ENCODE measurements at places on chromosomes 4 and X.
A peak's percentile ranks its signal among the peaks of the same experiment; 100 is the strongest.

DNA sequence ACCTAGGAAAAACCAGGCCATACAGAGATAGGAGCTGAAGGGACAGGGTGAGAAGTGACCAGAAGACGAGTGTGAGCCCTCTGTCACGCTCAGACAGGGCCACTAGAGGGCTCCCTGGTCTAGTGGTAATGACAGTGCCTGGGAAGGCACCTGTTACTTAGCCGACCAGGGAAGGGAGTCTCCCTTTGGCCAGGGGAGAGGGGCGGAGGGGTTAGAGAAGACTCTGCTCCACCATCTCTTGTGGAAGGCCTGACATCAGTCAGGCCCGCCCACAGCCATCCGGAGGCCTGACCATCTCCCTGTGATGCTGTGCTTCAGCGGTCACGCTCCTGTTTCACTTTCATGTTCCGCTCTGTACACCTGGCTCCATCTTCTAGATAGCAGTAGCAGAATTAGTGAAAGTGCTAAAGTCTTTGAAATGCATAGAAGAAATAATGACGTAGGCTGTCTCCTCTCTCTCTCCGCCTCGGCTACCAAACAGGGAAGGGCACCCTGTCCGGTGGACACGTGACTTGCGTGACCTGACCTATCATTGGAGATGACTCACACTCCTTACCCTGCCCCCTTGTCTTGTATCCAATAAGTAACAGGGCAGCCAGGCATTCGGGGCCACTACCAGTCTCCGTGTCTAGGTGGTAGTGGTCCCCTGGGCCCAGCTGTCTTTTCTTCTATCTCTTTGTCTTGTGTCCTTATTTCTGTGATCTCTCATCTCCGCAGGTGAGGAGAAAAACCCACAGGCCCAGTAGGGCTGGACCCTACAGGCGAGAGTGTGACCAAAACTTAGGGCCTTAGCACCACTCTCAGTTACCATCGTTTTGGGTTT lies 26.7 kb downstream of the HTT-AS start:
- peak; percentile 35 for DNase-seq

GRCh38 chr4:88075336-88075735 lies 67.9 kb downstream of the PKD2 start:
- DNase-seq, result no peak

DNA sequence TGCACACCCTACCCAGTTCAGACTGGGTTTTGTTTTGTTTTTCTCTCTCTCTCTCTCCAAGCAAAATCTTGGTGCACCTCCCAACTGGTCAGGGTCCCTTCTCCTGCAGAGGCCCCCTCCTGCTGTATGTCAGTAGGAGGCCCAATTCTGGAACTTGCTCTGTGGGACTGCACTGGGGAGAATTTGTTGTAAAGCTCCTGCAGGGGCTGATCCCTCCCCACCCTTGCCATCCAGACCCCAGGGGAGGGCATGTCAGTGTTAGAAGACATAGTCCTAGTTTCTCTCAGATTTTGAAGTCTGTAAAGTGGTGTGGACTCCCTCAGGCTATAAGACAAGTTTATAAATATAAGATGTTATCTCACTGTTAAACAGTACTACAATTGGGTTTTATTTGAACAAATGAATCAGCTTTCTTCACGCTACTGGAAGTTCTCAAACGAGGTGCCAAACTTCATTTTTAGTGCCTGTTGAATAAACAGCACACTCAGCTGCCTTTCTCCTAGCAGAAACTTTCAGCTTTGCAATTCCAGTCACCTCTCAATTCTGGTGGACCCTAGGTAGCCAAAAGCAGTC lies 88.6 kb upstream of the FRMPD3 start:
- DNase-seq, result no peak

- no peak for DNase-seq
These were observed 117.1 kb upstream of the EGFL6 start for GRCh38 chrX:13452283-13452682.

DNA sequence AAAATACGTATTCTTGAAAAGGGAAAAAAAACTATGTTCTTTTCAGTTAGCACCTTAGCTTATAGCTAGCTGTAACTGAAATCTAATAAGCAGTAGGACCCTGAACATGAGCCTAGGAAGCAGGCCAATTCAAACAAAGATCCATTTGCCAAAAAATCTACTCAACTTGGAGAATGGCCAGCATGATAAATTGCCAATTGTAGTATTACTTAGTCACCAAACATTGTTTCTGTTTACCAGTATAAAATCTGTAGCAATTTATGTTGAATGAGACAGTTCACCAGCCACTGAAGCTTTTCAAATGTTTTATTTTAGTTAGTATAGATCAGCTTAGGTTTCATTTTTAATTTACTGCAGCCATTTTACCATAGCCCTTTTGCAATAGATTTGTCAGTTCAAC lies 323.6 kb upstream of the DIPK2B start:
- DNase-seq, result no peak

DNA sequence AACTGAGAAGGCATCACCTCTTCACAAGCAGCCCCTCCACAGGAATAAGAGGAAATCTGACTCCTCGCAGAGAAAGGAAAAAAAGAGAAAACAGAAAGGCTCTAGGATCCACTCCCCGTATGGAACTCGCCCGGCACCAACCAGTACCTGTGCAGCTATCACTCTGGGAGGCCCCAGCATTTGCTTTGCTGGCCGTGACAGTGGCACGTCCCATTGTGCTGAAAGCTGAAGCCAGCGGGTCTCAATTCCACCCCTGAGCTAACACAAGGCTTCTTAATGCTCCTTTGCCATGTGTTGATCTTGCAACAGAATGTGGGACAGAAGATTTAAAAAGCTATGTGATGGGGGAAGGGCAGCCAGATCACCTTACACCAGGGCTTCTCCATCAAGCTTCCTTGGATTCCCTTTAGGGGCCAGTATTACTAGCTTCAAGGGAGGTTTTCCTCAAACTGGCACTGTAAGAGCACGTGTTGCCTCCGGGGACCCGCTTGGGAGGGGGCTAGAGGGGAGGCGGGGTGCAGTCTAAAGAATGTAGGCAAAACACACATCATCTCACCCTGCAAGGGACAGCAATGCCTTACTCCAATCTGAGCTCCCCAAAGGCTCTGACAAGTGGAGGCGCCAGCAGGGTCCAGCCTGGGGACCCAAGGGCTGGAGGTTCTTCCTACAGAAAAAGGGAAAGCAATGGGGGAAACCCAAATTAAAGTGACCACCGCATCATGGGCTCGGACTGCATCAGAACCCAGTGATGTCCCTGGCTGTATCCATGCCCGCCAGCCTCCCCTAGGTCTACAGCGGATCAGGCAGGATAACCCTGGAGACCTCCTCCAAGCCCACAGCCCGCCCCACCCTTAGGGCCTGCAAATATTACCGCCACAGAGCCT lies 1.2 kb downstream of the USP46 start:
- DNase-seq, result no peak

DNA sequence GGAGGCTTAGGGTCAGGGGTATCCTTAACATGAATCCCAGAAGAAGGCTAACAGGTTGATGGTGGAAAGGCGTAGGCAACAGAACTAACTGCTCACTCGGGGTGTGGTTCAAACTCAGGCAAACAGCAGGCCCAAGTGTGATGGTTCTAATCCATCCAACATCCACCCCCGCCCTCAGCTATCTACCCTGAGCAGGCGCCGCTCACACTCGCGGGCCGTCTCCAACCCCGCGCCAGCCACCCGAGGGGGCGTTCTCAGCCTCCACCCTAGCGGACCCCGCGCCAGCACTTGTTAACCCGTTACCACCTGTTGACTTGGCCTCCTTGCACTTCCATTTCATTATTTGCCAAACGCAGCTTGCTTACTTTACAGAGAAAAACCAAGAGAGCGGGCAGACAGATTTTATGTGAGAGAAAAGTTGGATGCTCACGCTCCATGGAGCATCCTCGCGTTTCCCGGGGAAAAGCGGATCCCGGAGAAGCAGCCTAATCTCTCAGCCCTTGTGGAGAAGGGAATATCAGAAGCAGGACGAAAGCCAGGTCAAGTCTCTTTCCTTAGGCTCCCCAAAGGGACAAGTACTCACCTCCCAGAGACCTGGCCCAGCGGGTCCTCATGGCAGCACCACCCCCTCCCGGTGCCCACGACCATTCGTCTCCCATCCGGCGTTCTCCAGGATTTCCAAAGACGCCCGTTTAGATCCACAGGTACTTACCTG lies 773 bp downstream of the SNCA start:
- no peak for DNase-seq

DNA sequence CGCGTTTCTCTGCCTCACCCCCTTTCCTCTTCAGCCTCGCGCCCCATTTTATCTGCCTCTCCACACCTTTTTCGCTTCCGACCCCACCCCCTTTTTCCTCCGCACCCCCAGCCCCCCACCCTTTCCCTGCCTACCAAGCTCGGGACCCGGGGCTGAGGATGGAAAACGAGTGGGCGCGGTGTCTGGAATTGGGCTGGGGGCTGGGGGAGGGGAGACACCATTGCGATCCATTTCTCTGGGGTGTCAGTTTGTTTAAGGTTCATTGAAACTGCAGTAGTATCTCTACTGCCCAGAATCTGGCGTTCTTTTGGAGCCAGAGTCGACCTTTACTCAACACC lies 707 bp downstream of the SLC9A6 start:
- DNase-seq, result no peak

GRCh38 chr4:137608085-137608484 lies 75.8 kb upstream of the PCDH18 start:
- no peak for DNase-seq

GRCh38 chr4:174503079-174503715 lies 19.1 kb downstream of the HPGD start:
- no peak for DNase-seq

DNA sequence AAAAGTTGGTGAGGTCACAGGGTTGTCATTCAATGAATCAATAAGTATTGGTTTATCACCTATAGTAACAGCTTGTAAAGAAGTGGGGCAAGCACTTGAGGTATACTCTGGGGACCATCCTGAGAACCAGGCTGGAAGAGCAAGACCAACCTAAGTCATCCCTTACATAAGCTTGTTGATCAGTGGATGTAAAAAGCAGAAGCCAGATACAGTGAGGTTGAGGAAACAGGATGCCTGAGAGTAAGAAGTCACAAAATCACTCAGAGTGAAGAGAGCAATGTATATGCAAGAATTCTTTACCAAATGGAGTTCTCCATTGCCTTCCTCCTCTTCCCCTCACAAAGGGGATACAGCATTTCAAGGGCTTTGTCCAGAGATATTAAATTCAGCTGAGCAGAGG lies 76.3 kb upstream of the PACRGL start:
- DNase-seq, result no peak

GRCh38 chrX:130772776-130773143 lies 130.2 kb downstream of the ENOX2 start:
- no peak for DNase-seq

GRCh38 chrX:25442499-25442898 lies 426.7 kb upstream of the ARX start:
- no peak for DNase-seq

- DNase-seq, result no peak
These were observed 58.0 kb downstream of the FGF16 start for GRCh38 chrX:77505227-77505626.

DNA sequence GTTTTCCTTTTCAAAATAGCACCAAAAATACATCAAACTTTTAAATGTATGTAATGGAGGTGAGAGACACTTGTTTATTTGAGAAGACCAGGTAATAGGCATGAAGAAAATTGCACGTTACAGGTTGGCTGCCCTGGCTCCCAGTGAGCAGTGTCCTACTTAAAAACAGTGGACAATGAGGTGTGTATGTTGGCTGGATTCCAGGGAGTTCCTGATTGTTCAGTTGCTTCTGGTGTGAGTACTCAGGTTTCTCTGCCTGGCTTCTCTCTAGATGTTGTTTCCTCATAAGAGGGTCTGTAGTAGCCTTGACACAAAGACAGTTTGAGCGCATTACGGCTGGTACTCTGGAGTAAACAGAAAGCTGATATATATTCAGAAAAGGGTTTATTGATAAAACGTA lies 29.4 kb downstream of the SNX25 start:
- DNase-seq, result no peak

DNA sequence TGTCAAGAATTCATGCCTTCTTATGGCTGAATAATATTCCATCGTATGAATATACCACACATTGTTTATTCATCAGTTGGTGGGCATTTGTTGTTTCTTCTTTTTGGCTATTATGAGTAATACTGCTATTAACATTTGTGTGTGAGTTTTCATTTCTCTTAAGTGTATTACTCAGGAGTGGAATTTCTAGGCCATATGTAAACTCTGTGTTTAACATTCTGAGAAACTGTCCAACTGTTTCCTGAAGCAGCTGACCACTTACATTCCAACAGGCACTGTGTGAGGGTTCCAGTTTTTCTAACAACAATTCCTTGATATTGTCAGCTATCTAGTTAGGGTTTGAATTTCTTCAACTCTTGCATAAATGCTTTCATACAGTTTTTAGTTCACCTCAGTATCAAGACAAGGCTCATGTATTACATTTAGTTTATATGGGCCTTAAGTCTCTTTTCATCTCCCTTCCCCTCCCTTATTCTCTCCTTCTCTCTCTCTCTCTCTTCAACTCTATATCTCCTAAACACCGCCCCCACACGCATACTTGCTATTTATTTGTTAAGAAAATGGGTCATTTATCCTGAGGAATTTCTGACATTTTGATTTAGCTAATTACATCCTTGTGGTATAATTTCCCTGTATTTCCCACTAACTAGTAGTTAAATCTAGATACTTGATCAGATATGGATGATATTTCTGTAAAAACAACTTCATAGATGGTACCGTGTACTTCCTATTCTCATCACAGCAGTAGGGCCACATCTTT lies 77.4 kb downstream of the WDR19 start:
- no peak for DNase-seq

GRCh38 chrX:24925430-24925829 lies 90.3 kb downstream of the ARX start:
- no peak for DNase-seq

DNA sequence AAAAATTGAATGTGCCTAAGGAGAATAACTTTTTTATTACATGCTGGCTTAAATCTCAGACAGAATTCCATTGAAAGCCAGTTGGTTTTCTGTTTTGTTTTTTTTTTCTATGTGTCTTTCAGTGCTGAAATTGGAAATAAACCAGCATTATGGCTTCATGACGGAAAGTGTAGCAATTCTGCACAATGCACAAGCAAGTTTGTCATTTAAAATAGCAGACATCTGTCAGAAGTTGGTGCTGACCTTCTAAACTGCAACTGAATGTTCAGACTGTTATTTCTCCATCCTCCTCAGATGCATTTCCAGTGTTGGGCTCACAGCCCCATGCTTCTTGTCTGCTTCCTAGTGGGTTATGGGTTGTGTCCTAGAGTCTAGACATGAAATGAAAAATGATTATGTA lies 107.2 kb upstream of the LIMCH1 start:
- DNase-seq, result no peak

GRCh38 chrX:112846187-112846586 lies 5.6 kb upstream of the AMOT start:
- DNase-seq, result no peak

GRCh38 chr4:17164666-17165065 lies 266.2 kb upstream of the LDB2 start:
- DNase-seq, result no peak

All from Panc1 (cell line).